ENCODE measurements at places on chromosomes 5 and 9. TPM values are rescaled to one million over a fixed set of nuclear protein-coding genes. Genes with fewer than 3 reads are reported as not detected.
A peak's percentile ranks its signal among the peaks of the same experiment; 100 is the strongest.

Gene CTXN3
- not detected for total RNA-seq

Gene ADGRV1
- total RNA-seq: 12.4 TPM

Gene ZDHHC11B
- 0.07 TPM for total RNA-seq

Gene LCN2
- not detected for total RNA-seq

Gene ARID3C
- 0.21 TPM for total RNA-seq

Gene GABRA6
- not detected for total RNA-seq

Gene POLR3G
- 18.6 TPM for total RNA-seq

DNA sequence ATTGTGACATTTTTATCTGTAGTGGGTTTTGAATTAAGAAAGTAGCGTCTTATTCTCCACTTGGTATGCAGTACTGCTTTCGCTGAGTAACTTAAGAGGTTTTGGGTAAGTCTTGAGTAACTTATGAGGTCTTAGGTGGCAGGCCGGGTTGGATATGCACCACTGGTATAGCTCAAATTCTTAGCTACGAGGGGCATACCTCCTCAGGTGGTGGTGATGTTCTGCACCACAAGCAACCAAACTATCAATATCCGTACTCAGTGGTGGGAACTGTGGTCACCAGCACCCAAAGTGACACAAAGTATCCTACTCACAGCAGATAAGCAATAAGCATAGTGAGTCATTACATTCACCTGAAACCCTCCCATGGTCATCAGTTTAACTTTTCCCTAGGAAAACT is 13.7 kb downstream of the SMC2 start:
- no peak overlapping the region for H3K4me3 ChIP-seq
- no peaks in the 10 kb centered on the region for H3K27me3 ChIP-seq
- H3K36me3 ChIP-seq: peaks cover 60% of the 10 kb centered on the region
- no peak for DNase-seq

DNA sequence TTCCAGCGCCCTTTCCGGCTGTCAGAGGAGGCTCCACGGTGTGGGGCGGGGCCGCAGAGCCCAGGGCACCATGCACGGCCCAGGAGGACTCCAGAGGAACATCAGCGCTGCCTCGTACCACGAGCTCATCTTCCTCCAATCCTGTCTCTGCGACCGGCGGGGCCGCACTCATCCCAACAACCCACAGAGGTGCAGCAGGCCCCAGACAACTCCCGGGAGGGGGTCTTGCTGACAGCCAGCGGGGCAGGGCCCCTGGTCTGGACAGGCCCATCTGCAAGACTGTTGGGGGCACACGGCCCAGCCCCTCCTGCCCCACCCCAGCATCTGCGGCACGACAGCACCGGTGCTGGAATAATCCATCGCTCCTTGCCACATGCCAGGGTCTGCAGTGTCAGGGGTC is 88.8 kb downstream of the OLFM1 start:
- no peaks in the 10 kb centered on the region for H3K36me3 ChIP-seq
- H3K4me1 ChIP-seq: no peaks in the 10 kb centered on the region
- no peak for DNase-seq
- H3K4me3 ChIP-seq: no peak overlapping the region

GRCh38 chr9:86093788-86094555 is 5.4 kb downstream of the GOLM1 start:
- H3K36me3 ChIP-seq: no peaks in the 10 kb centered on the region
- no peak overlapping the region for H3K4me3 ChIP-seq
- peaks cover 4% of the 10 kb centered on the region for H3K4me1 ChIP-seq
- DNase-seq: no peak

- no peak overlapping the region for H3K4me3 ChIP-seq
- H3K27me3 ChIP-seq: no peaks in the 10 kb centered on the region
- peaks cover 64% of the 10 kb centered on the region for H3K36me3 ChIP-seq
- peaks cover 19% of the 10 kb centered on the region for H3K4me1 ChIP-seq
Observed at GRCh38 chr9:127806871-127807270, 4.2 kb downstream of the FPGS start.

- DNase-seq: no peak
- H3K4me1 ChIP-seq: no peaks in the 10 kb centered on the region
- H3K27ac ChIP-seq: no peak overlapping the region
- no peaks in the 10 kb centered on the region for H3K36me3 ChIP-seq
Observed at GRCh38 chr9:115328228-115328627, 210.3 kb upstream of the TNC start.

DNA sequence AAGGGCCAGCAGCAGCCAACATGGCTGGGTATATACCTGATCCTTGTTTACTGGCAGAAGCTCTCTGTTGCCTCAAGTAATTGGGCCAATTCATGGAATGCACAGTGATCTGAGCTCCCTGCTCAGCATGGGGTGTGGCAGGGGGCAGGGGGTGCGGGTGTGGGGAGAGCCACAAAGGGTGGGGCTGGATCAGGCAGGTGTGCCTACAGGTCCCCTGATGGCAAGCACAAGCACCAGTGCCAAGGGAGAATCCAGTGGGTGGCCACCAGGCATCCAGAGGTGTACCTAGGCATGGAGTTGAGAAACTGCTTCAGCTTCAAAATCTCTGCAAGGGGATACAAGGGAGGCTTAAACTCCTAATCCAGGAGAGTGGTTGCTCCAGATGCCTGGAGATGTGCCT is 235.8 kb upstream of the TLE4 start:
- H3K36me3 ChIP-seq: no peaks in the 10 kb centered on the region
- no peak overlapping the region for H3K27ac ChIP-seq
- H3K27me3 ChIP-seq: no peaks in the 10 kb centered on the region
- H3K4me3 ChIP-seq: no peak overlapping the region
- H3K4me1 ChIP-seq: no peaks in the 10 kb centered on the region

DNA sequence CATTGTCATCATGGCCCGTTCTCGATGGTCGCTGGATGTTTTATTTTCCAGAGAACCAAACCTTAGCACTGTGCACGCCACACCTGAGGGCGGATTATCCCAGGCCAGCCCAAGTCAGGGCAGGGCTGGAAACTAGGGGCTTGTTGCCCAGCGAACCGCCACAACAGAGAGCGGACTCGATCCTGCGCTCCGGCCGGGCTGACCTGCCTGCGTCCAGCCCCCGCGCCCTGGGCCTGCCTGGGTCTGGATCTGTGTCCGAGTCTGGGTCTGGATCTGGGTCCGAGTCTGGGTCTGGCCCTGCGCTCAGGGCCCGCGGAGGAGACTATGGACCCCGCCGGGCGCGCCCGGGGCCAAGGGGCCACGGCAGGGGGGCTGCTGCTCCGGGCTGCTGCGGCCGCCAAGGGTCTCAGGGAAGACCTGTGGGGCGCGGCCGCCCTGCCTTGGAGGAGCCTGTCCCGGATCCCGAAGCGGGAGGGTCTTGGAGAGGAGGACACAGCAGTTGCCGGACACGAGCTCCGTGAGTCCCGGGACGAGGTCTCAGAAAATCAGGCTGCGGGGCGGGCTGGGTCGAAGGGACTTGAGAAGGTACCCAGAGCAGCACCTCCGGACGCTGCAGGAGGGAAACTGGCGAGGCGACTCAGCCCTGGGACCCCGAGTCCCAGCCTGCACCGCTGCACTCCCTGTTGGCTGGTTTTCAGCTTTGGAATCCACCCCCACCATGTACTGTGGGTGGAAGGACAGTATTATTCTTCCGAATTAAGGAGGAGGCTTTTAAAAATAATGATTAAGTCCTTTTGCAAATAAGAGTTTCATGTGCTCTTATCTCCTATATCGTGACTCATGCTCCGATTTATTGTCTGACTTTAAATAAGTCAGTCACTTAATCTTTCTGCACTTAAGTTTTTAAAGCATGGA is at the start of gene ANKDD1B:
Gene ANKDD1B, plus strand, starts transcription at position 143 of the 915 bp plus-strand sequence. Its CDS starts 182 bp downstream, at position 325.
- H3K27ac ChIP-seq: no peak within 1 kb of the TSS
- H3K4me1 ChIP-seq: peaks cover 7% of the 10 kb centered on the region
- peaks cover 14% of the 10 kb centered on the region for H3K36me3 ChIP-seq
- H3K4me3 ChIP-seq: no peak within 1 kb of the TSS
- DNase-seq: no peak

GRCh38 chr5:69000216-69000919 is 93.4 kb upstream of the SLC30A5 start:
- peaks cover 10% of the 10 kb centered on the region for H3K4me1 ChIP-seq
- peaks cover 2% of the 10 kb centered on the region for H3K27me3 ChIP-seq
- no peak for DNase-seq
- no peak overlapping the region for H3K27ac ChIP-seq
- H3K36me3 ChIP-seq: no peaks in the 10 kb centered on the region

- no peak for DNase-seq
- peaks cover 66% of the 10 kb centered on the region for H3K4me1 ChIP-seq
- peak overlapping the region; percentile 98 for H3K4me3 ChIP-seq
- peaks cover 73% of the 10 kb centered on the region for H3K36me3 ChIP-seq
- no peaks in the 10 kb centered on the region for H3K27me3 ChIP-seq
- H3K27ac ChIP-seq: peak overlapping the region; percentile 94
Observed at GRCh38 chr9:120841930-120842684, 615 bp downstream of the PSMD5 start.

- no peak overlapping the region for H3K4me3 ChIP-seq
- DNase-seq: no peak
- no peaks in the 10 kb centered on the region for H3K27me3 ChIP-seq
- H3K4me1 ChIP-seq: no peaks in the 10 kb centered on the region
- H3K27ac ChIP-seq: no peak overlapping the region
Observed at GRCh38 chr5:4019841-4020240, 424.2 kb downstream of the IRX1 start.

DNA sequence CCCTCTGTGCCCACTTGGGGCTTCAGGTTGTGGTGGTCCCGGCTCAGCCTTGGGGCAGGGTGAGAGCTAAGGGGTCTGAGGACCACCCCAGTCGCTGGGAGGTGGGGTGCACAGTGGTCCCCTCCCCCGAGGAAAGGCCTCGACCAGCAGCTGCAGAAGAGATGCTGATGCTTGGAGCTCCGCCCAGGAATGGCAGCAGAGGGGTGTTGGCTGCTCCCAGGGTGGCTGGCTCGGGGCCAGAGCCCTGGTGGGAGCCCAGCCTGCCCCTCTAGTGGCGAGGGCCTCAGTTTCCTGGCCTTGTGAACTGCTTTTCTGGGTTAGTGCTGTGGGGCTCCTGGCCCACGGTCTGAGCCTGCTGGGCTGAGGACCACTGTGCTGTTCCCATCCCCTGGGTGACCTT is 1.2 kb downstream of the DIPK1B start:
- H3K27ac ChIP-seq: no peak overlapping the region
- no peaks in the 10 kb centered on the region for H3K4me1 ChIP-seq
- peaks cover 25% of the 10 kb centered on the region for H3K27me3 ChIP-seq
- DNase-seq: no peak
- H3K36me3 ChIP-seq: no peaks in the 10 kb centered on the region

DNA sequence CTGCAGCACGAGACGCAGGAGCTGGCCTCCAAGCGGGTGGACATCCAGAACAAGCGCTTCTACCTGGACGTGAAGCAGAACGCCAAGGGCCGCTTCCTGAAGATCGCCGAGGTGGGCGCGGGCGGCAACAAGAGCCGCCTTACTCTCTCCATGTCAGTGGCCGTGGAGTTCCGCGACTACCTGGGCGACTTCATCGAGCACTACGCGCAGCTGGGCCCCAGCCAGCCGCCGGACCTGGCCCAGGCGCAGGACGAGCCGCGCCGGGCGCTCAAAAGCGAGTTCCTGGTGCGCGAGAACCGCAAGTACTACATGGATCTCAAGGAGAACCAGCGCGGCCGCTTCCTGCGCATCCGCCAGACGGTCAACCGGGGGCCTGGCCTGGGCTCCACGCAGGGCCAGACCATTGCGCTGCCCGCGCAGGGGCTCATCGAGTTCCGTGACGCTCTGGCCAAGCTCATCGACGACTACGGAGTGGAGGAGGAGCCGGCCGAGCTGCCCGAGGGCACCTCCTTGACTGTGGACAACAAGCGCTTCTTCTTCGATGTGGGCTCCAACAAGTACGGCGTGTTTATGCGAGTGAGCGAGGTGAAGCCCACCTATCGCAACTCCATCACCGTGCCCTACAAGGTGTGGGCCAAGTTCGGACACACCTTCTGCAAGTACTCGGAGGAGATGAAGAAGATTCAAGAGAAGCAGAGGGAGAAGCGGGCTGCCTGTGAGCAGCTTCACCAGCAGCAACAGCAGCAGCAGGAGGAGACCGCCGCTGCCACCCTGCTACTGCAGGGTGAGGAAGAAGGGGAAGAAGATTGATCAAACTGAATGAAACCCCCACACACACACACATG is 654 bp downstream of the PURA start:
- H3K36me3 ChIP-seq: peaks cover 13% of the 10 kb centered on the region
- peak overlapping the region; percentile 92 for H3K4me3 ChIP-seq
- peak overlapping the region; percentile 79 for H3K27ac ChIP-seq
- peak; percentile 50 for DNase-seq

- no peaks in the 10 kb centered on the region for H3K36me3 ChIP-seq
- peaks cover 36% of the 10 kb centered on the region for H3K27me3 ChIP-seq
- DNase-seq: no peak
- no peak overlapping the region for H3K4me3 ChIP-seq
Observed at GRCh38 chr9:114100536-114100935, 1.4 kb upstream of the KIF12 start.

DNA sequence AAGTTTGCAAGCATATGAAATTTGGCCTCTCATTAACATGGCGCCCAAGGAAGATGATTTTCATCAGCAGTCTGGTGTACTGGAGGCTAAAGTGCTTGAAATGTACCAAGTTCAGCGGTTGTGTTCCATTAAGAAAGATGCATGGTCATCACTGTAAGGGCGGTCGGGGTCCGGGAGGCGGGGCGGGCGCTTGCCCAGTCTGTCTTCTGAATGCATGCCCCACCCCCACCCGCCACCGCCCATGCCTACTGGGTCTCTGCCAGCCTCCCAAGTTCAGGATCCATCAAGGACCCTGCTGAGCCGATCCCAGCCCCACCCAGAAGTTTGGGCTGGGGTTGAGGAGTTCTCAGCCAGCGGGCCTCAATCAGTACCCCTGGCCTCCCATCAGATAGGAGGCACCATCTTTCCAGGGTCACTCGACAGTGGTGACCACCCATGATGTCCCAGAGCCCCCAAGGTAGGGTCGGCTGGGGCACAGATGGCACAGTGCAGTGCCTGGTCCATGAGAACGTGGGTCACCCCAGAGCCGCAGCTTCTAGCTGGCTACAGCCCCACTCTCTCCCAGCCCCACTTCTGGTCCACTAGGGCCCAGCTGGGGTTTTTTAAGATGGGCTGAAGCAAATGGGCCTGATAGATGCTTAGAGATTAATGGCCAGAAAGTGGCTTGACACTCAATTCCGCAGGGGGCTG is 24.4 kb upstream of the PRDM12 start:
- H3K4me3 ChIP-seq: no peak overlapping the region
- H3K36me3 ChIP-seq: peaks cover 7% of the 10 kb centered on the region
- DNase-seq: no peak
- H3K4me1 ChIP-seq: no peaks in the 10 kb centered on the region
- H3K27ac ChIP-seq: no peak overlapping the region
- no peaks in the 10 kb centered on the region for H3K27me3 ChIP-seq

Measured in activated T-helper 2 cell treated with anti-CD3 and anti-CD28 coated beads, Interferon-gamma antibody, Interleukin-2, Interleukin-4, amounts not matched to agents 10 μg/mL and 5 μg/mL and 100 μg/mL, durations not matched to agents 14 hours and 24 hours and 36 hours (primary cell).